ENCODE measurements at places on chromosomes 3 and 15.
A peak's percentile ranks its signal among the peaks of the same experiment; 100 is the strongest.

- peak; percentile 90 for DNase-seq
Observed at GRCh38 chr15:40957581-40958051, 4.3 kb downstream of the CHAC1 start.

DNA sequence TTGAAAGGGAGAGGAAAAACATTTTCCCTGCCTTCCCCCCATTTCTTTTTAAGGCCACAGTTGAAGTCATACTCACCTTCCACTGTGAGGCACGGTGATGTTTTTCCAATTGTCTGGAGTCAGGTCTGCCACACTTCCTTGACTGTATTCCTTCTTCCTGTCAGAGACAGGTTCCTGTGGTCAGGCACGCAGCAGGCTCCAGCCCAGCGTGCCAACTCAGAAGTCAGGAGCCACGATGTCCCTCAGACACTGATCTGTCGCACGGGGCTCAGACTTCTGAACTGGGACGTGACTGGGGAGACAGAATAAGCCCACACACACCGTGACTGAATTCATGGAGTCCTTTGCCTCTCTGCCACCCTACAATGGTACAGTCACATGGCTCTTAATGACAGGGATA is 41.2 kb upstream of the ADAMTS9 start:
- DNase-seq: no peak

DNA sequence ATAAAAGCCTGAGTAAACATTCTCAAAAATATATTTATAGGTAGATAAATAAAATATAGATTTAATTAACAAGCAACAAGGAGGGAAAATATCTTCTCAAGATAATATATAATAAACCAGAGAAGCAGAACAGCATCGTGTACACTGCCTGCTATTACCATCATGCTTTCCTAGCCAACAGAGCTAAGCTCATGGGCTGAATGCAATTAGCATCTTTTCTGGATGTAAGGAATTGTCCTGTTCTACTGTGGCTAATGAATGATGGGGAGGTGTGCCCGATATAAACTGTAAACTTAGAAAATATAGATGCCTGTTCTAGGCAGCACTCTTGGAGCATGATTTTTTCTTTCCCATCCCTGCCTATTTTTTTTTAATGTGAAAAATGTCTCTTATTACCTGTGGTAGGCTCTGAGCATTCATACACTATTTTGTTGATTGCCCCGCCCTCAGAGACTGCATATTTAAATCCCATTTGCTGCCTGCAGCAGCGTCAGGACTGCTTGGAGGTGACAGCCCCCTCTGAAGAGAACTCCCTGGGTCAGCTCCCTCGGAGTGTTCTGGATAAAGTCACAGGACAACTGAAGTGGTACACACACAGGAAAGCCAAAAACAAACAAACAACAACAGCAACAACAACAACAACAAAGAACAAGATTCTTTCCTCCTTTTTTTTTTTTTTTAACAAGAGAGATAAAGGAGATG is 312.3 kb downstream of the SATB1 start:
- no peak for DNase-seq

GRCh38 chr3:10319251-10319650 is 1.7 kb downstream of the SEC13 start:
- DNase-seq: no peak

DNA sequence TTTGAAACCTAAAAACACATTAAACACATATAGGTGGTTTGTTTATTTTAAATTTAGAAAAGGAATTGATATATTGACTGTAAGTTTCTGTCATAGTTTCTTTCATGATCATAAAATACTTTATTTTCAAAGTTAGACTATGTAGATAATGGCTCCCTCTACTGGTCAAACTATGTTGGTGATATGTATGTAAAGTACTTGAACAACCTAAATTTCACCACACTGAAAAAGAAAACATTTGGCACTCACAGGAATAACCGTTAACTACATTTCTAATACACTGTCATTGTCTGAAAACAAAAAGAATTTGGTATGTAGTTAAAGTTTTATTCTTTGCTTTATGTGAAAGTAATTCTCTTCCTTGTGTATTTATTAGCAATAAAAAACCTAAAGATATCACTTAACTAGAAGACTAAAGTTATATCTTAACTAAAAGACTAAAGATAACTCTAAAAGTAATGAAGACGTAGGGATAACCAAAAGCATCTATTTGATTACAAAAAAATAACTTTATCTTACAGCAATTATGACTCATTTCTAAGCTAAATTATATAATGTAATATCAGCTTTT is 427.5 kb downstream of the VGLL3 start:
- peak; percentile 9 for DNase-seq

GRCh38 chr3:11450015-11450414 is 177.8 kb downstream of the ATG7 start:
- no peak for DNase-seq

GRCh38 chr3:5251196-5251583 is 63.7 kb downstream of the EDEM1 start:
- DNase-seq: no peak

- DNase-seq: no peak
Observed at GRCh38 chr15:33608714-33609113, 297.9 kb downstream of the RYR3 start.

- DNase-seq: no peak
Observed at GRCh38 chr15:56454836-56455235, 10.1 kb downstream of the MNS1 start.

DNA sequence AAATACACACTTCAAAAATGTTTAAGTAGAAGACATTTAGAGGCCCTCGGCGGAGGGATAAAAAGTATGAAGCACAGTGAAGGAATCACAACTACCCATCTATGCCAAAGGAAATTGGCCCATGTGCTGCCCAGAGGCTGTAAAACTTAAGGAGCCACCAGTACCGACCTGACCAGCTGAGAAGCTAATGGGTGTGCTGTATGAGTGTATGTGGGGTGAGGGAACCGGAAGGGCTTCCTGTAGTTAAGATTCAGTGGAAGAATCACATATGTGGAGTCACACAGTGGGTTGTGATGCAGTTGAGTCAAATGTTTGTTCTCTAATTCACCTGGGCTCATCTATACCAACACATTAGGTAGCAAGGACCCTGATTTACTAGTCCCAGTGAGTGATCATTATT is 516.0 kb upstream of the IL12A start:
- DNase-seq: no peak

GRCh38 chr3:144112036-144112435 is 140.4 kb downstream of the DIPK2A start:
- DNase-seq: no peak

DNA sequence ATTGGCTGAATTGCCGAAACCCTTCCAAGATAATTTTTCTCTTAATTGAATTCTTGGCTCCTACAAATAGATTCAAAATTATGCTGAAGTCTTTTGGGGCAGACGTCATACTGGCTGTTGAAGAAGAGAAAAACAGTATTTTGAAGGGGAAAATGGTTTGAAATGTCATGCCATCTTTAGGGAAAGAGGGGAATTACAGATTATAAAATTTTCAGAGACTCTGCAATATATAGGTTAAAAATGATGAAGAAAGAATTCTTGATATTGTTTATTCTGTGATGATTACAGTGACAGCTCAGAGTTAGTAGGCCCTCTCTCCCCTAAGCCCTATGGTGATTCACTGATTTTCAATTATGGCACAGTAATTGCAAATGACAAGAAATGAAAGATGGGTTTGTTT is 86.1 kb downstream of the CGNL1 start:
- DNase-seq: no peak

DNA sequence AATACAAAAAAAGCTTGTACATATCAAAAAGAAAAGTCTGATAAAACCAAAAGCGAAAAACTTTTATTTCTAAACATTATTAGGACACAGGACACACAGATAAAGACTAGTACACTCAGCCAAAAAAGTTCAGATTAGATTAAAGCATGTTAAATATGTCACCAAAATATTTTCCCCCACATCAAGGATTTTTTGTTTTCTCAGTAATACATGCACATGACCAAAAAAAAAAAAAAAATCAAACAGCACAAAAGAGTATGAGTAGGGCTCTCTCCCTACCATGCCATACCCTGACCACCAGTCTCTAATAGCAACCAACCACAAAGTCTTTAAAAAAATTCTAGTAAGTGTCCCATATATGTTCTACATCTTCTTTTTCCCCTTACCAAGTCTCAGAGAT is 77.4 kb downstream of the LRRFIP2 start:
- no peak for DNase-seq

DNA sequence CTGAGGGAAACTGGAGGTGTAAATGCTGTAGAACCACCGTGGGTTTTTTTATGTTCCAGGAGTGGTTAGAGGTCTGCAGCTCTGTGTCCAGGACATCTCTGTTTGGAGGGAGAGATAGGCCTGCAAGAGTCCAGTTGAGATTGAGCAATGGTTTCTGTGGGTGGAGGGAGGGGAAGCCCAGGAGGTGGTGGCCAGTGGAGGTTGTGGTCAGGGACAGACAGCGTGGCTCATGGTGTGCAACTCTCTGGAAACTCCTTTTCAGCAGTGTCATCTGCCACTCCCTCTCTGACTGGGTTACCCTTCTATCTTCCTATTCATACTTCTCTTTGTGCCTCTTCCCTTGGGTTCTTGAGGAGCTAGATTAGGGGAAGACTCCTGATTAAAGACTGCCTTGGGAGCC is 9.6 kb downstream of the XCR1 start:
- no peak for DNase-seq

- DNase-seq: no peak
Observed at GRCh38 chr3:45712434-45713110, 23.4 kb downstream of the SACM1L start.

DNA sequence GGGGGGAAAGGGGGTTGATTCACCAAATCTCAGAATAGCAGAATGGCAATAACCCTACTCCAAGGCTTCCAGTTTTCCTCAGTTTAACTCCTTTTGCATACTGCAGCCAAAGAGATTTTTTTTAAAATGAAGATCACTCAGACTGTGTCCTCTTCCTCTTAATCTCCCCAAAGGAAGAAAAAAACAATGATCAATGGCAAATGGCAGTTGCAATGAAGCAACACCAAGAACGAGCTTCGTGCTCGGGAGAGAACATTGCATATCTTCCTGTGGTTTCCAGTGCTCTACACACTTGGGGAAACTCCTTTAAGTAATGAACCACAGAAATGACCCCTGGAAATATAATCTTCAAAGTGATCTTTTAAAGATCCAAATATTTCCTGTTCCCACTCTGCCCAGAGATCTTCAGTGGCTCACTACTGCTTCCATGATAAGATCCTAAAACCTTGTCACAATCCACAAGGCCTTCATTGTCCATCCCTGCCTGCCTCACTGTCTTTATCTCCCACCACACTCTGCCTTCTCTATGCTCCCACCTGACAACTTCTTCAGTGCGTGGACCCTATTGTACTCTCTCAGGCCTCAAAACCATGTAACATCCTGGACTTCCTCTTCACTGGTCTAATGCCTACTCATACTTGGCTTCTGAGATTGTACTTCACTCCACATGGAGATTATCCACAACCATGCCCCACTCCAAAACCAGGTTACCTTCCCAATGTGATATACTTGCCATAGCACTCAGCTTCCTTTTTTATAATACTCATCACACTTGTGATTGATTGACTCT is 394.8 kb downstream of the FHIT start:
- DNase-seq: no peak

DNA sequence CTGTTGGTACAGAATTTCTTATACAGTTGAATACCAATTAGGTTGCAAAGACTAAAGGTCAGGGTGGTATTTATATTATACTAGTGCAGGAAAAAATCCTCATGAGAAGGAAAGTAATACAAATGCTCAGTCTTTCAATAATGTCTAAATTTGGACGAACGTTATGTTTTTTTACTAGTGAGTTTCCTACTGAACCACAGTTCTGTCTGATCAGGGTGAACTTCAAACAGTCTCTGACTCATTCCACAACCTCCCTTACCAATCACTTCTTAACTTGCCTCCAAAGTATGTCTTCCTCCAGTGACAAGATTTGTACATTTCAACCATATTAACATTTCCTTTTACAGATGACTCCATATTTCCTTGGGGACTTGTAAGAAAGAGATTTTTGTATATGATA is 3.4 kb downstream of the TMEM212 start:
- no peak for DNase-seq

- DNase-seq: no peak
Observed at GRCh38 chr3:87120881-87121280, 106.2 kb upstream of the CHMP2B start.

- DNase-seq: no peak
Observed at GRCh38 chr3:119294696-119295671, 801 bp downstream of the ARHGAP31 start.

DNA sequence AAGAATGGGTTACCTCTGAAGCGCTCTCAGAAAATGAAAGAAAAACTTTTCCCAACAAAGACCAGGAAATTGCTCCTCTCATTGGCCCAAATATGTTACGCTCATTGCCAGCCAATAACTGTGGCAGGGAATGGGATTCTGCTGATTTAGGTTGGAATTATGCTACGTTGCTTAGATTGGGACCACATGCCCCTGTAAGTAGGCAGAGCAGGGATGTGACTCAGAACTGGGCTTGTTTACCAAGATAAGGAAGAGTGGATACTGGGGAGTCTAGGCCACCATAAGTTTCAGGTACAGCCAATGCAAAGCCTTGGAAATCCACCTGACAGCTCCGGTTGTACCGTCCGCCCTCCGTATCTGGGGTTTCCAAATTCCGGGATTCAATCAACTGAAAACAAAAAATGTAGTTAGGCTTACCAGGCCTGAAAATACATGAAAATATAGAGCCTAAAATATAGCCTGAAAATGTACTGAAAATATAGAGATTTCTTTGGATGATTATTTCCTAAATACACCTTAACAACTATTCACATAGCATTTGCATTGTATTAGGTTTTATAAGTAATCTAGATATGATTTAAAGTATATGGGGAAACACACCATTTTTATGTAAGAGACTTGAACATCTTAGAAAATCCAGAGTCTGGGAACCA is 1.5 kb upstream of the TCF12 start:
- no peak for DNase-seq

DNA sequence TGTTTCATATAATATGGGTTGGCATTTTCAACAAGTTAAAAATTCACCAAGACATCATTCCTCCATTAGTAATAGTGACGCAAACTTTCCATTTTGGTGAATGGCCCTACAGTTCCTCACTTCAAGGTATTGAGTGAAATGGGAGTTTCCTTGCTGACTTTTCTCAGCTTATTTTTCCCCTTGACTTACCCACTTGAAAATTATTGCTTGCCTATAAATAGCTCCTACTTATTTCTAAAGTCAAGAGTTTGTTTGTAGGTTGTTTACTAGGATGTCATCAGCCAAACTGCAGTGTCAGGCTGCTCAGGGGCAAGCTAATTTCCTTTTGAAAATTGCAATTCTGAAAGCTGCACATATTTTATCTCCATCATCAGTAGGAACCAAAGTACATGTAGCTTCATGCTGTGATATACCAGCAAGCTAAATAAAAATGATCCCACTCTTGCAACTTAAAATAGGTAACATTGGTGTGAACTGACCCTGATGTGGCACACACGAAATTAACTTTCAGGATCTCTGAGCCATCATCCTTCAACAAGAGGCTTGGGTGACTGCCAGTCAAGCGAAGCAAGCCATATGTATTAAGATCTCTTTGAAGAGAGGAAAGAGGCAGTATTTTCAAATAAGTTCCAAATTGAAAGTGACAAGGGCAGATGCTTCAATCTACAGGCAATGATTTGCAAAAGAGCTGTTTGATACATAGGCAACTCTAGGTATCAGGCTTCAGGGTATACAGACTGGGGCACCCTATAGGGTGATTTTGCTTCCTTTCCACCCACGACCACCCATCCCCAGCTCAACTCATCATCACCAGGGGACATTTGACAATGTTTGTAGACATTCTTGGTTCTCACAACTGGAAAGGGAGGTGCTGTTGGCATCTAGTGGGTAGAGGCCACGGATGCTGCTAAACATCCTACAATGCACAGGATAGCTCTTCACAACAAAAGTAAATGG is 66.8 kb upstream of the RASGRP1 start:
- DNase-seq: no peak

GRCh38 chr15:68271854-68272471 is 5.6 kb upstream of the FEM1B start:
- no peak for DNase-seq
